Ovary (tissue), 10 donors: ENCODE measurements at places on chromosomes 1 and 21.

- DNase-seq = no peak
Measured at GRCh38 chr1:20634594-20635084, 1.4 kb downstream of the PINK1 start.

GRCh38 chr1:103371234-103371633 is 154.3 kb upstream of the RNPC3 start:
- DNase-seq = no peak

GRCh38 chr1:63777286-63777685 is 3.5 kb downstream of the ROR1 start:
- DNase-seq = no peak

GRCh38 chr1:232876506-232877364 is 71.5 kb downstream of the MAP10 start:
- no peak for DNase-seq

GRCh38 chr21:39217356-39218081 is 34.3 kb upstream of the PSMG1 start:
- DNase-seq = no peak

- peak; percentile 35 for DNase-seq
Measured at GRCh38 chr1:62082456-62083363, 111.9 kb upstream of the L1TD1 start.

GRCh38 chr1:15191267-15191666 is 37.7 kb downstream of the TMEM51 start:
- DNase-seq = no peak

GRCh38 chr1:32775640-32776337 is 41.4 kb downstream of the YARS1 start:
- DNase-seq = no peak
